ENCODE measurements at places on chromosomes 16 and 17.

DNA sequence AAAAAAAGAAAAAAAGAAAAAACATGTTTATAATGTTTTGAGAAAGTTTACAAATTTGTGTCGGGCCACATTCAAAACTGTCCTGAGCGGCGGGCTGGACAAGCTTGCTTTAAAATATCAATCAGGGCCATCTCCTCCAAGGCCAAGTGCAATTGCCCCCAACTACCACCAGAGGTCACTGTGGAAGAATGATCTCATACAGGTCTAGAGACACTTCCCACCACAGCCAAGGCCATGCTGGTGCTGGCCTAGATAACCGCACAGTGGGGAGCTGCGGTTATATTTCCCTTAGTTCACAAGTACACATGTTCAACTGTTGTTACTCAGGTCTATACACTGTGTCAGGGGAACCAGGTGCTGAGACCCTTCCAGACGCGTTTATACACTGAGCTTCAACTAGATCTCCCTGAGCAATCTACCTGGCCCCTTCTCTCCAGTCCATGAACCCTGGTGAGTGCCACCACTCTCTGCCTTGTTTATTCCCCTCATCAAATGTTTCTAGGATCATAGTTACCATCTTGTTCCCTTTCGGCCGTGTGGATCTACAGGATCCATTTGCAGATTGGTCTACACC is 83.8 kb upstream of the CCL2 start:
- no peak overlapping the region for H3K4me3 ChIP-seq
- H3K36me3 ChIP-seq = no peaks in the 10 kb centered on the region
- peak; percentile 13 for DNase-seq
- H3K27ac ChIP-seq = no peak overlapping the region
- no peaks in the 10 kb centered on the region for H3K4me1 ChIP-seq

DNA sequence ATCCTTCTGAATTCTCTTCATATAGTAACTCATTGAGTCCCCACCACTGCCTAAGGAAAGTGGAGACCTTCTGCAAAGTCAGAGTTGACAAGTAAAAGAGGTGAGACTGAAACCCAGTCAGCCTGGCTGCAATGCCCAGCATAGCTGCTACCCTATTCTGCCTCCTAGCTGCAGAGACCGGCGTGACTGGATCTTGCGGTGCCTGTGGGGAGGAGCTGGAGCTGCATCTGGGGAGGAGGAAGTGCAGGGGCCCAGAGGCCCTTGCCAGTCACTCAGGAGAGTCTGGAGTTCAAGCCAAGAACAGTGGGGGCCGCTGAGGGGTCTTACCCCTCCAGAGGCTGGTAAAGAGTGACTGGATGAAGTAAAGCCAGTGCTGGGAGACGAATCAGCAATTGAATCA is 35.0 kb upstream of the ZNF423 start:
- H3K4me1 ChIP-seq = no peaks in the 10 kb centered on the region
- no peak overlapping the region for H3K27ac ChIP-seq
- DNase-seq = no peak
- no peak overlapping the region for H3K4me3 ChIP-seq

DNA sequence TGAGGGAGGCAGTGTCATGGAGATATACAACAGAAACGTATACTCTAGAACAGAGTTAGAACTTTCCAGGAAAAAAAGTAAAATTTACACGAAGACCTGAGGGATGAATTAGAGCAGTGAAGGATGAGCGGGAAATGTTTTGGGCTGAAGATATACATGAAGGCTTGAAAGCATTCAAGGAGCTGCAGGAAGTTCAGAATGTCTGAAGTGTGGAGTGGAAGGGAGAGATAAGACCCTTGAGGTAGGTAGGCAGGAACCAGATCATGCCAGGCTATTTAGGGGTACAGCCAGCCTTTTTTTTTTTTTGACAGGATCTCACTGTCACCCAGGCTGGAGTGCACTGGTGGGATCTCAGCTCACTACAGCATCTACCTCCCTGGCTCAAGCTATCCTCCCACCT is 3.2 kb upstream of the NLK start:
- H3K36me3 ChIP-seq = no peaks in the 10 kb centered on the region
- no peak for DNase-seq
- H3K4me3 ChIP-seq = no peak overlapping the region
- H3K4me1 ChIP-seq = peaks cover 21% of the 10 kb centered on the region
- no peak overlapping the region for H3K27ac ChIP-seq

- H3K4me1 ChIP-seq = no peaks in the 10 kb centered on the region
- H3K36me3 ChIP-seq = no peaks in the 10 kb centered on the region
- no peaks in the 10 kb centered on the region for H3K27me3 ChIP-seq
- no peak for DNase-seq
- peak overlapping the region; percentile 90 for H3K27ac ChIP-seq
- peak overlapping the region; percentile 80 for H3K4me3 ChIP-seq
Measured at GRCh38 chr17:48542698-48543106, 2.2 kb downstream of the HOXB2 start.

DNA sequence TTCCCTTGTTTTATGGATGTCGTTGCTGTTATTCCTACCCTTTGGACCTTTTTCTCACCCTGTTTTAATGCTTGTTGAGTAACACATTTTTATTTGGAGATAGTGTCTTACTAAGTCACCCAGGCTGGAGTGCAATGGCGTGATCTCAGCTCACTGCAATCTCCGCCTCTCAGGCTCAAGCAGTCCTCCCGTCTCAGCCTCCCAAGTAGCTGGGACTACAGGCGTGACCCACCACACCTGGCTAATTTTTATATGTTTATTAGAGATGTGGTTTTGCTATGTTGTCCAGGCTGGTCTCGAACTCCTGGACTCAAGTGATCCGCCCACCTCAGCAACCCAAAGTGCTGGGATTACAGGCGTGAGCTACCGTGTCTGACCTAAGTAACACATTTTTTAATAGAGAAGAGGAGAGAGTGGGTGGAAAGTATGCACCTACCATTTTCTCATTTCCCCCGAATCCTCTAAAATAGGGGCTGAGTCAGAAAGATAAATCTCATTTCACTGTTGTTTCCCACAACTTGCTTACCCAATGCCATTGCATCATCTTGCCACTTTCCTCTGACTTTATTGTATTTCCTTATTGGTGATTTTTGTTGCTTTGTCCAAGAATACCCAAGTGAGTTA is 7.0 kb downstream of the DHX40 start:
- no peaks in the 10 kb centered on the region for H3K36me3 ChIP-seq
- H3K4me1 ChIP-seq = no peaks in the 10 kb centered on the region
- DNase-seq = no peak
- no peaks in the 10 kb centered on the region for H3K27me3 ChIP-seq
- H3K27ac ChIP-seq = no peak overlapping the region

GRCh38 chr17:18070861-18071340 is 16.8 kb upstream of the DRG2 start:
- H3K4me1 ChIP-seq = no peaks in the 10 kb centered on the region
- H3K4me3 ChIP-seq = no peak overlapping the region
- DNase-seq = no peak
- H3K27me3 ChIP-seq = no peaks in the 10 kb centered on the region

DNA sequence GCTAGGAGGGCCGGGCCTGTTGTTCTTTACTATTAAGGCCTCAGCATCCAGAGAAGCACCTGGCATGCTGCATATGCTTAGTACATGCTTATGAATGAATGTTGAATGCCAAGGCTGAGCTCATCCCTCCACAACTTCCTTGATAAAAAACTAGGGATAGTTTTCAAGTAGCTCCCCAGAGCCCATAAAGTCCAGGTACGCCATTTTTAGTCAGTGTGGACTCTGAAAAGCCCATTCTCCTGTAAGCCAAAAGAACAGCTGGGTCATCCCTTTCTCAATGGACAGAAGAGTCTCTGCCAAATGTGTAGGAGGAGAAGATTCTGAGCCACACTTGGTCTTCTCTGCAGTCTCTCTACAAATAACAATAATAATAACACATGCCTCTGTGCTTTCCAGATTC is 8.9 kb upstream of the ITGB3 start:
- no peak for DNase-seq
- no peak overlapping the region for H3K27ac ChIP-seq
- no peaks in the 10 kb centered on the region for H3K4me1 ChIP-seq
- no peaks in the 10 kb centered on the region for H3K36me3 ChIP-seq
- peaks cover under 1% of the 10 kb centered on the region for H3K27me3 ChIP-seq
- no peak overlapping the region for H3K4me3 ChIP-seq

- H3K27ac ChIP-seq = no peak overlapping the region
- no peaks in the 10 kb centered on the region for H3K36me3 ChIP-seq
- DNase-seq = peak; percentile 15
- no peak overlapping the region for H3K4me3 ChIP-seq
- H3K27me3 ChIP-seq = no peaks in the 10 kb centered on the region
Measured at GRCh38 chr16:10971560-10971961, 27.2 kb downstream of the CLEC16A start.

DNA sequence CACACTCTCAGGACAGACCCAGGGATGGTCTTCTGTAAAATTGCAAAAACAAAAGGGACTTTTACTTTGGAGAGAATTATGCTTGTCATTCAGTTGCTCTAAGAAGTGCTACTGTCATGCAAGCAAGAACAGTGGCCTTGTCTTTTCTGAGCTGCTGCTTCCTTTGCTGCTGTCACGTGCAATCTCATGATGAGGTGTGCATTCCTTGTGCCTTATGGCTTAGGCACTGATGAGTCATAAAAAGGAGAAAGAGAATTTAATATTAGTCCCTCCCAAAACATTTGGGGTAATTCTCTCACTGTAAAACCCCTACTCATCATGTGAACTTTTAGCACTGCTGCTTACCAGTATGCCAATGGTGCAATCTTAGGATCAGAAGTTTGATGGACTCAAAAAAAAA is 2051.3 kb downstream of the TP53TG3F start:
- no peaks in the 10 kb centered on the region for H3K4me1 ChIP-seq
- no peak overlapping the region for H3K27ac ChIP-seq
- no peak for DNase-seq
- no peaks in the 10 kb centered on the region for H3K36me3 ChIP-seq
- no peaks in the 10 kb centered on the region for H3K27me3 ChIP-seq

DNA sequence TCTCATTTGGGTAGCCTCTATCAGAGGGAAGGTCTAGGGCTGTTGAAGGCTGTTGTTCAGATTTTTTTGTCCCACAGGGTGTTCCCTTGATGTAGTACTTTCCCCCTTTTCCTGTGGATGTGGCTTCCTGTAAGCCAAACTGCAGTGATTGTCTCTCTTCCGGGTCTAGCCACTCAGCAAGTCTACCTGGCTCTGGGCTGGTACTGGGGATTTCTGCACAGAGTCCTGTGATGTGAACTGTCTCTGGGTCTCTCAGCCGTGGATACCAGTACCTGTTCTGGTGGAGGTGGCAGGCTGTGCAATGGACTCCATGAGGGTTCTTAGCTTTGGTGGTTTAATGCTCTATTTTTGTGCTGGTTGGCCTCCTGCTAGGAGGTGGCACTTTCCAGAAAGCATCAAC is 23.3 kb upstream of the CCR7 start:
- H3K27ac ChIP-seq = peak overlapping the region; percentile 47
- peaks cover 3% of the 10 kb centered on the region for H3K4me1 ChIP-seq
- H3K36me3 ChIP-seq = no peaks in the 10 kb centered on the region

DNA sequence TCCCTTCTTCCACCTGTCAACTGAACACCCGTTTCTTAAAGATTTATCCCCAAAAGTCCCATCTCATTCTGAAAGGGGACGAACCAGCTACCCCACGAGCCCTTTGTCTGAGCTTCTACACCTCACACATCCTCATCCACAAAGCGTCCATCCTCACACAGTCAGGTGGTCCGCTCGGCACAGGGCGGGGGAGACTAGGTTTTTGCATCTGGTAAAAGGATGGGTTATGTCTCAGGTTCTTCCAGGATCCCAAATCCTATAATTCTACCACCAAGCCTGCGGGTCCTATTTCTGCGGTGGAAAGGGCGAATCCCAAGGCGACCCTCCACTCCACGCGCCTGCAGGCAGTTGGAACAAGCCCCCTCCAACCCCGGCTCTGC is 458 bp downstream of the GFOD2 start:
- DNase-seq = peak; percentile 24
- H3K36me3 ChIP-seq = no peaks in the 10 kb centered on the region
- peaks cover 16% of the 10 kb centered on the region for H3K4me1 ChIP-seq
- peak overlapping the region; percentile 95 for H3K4me3 ChIP-seq

- no peaks in the 10 kb centered on the region for H3K4me1 ChIP-seq
- no peak for DNase-seq
- no peak overlapping the region for H3K4me3 ChIP-seq
- no peaks in the 10 kb centered on the region for H3K27me3 ChIP-seq
Measured at GRCh38 chr17:42436391-42436790, 13.3 kb upstream of the CAVIN1 start.

GRCh38 chr16:56944954-56945839 is 13.3 kb downstream of the HERPUD1 start:
- no peaks in the 10 kb centered on the region for H3K27me3 ChIP-seq
- DNase-seq = no peak
- no peak overlapping the region for H3K4me3 ChIP-seq
- peaks cover 51% of the 10 kb centered on the region for H3K36me3 ChIP-seq

DNA sequence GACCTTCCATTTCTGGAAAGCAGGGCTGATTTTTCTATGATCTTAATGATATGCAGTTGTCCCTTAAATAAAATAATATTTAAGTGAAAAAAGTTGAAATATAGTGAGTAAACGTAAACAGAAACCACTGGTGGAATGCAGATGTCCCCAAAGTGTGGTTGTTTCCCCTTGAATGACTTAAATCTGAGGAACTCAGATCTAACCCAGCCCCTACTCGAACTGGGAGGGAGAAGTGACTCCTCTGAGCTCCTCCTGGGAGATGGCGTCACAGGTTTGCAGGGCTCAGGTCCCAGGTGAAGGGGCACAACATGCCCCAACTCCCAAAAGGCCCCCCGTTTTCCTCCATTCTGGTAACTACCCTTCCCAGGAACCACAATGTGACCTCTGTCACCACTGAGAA is 142.8 kb downstream of the IRF8 start:
- peaks cover 20% of the 10 kb centered on the region for H3K4me1 ChIP-seq
- H3K27ac ChIP-seq = no peak overlapping the region

GRCh38 chr16:84082835-84083569 is 33.7 kb downstream of the MBTPS1 start:
- H3K36me3 ChIP-seq = peaks cover 18% of the 10 kb centered on the region
- no peak for DNase-seq
- no peaks in the 10 kb centered on the region for H3K27me3 ChIP-seq
- no peak overlapping the region for H3K4me3 ChIP-seq
- H3K4me1 ChIP-seq = peaks cover 10% of the 10 kb centered on the region

DNA sequence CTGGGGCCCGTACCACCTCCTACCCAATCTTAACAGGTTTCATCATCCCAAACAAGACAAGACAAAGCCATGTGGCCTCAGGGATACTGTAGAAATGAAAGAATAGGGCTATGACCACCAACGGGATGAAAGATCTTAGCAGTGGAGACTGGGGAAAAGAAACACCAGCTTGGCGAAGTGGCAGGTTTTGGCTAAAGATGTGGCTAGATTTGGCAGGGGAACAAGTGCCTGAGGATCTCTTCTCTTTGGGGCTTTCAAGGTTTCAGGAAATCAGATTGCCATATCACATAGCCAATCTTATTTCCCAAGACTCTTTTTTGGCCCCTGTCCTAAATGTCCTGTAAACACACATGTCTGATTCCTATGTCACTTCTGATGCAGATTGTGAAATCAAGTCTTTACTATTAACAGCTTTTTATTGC is 6.9 kb downstream of the KRT24 start:
- no peaks in the 10 kb centered on the region for H3K27me3 ChIP-seq
- no peaks in the 10 kb centered on the region for H3K4me1 ChIP-seq
- DNase-seq = no peak
- no peak overlapping the region for H3K4me3 ChIP-seq
- H3K27ac ChIP-seq = no peak overlapping the region

All from naive thymus-derived CD4-positive, alpha-beta T cell (primary cell).